Cardiac muscle cell (in vitro differentiated cells and primary cell): ENCODE measurements at places on chromosomes 2 and 18. TPM values are rescaled to one million over a fixed set of nuclear protein-coding genes. Genes with fewer than 3 reads are reported as not detected.

- H3K4me1 ChIP-seq, result no peaks in the 10 kb centered on the region
- DNase-seq, result no peak
- H3K27me3 ChIP-seq, result no peaks in the 10 kb centered on the region
- H3K27ac ChIP-seq, result no peak overlapping the region
- H3K4me3 ChIP-seq, result no peak overlapping the region
- no peaks in the 10 kb centered on the region for H3K36me3 ChIP-seq
Measured at GRCh38 chr2:78775291-78775690, 250.2 kb upstream of the REG3G start.

DNA sequence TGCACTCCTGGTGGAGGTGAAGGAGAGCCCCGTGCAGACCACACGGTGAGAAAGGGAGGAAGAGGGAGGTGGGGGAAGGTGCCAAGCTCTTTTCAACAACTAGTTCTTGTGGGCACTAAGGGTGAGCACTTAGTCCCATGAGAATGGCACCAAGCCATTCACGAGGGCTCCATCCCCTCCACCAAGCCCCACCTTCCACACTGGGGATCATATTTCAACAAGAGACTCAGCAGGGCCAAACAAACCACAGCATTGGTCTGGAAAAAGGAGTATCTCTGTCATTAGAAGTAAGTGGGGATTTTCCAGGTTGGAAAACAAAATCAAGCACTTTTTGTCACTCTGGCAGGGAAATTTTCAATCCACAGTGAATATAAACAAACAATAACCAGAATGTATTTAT lies 38.4 kb downstream of the ZAP70 start:
- H3K4me1 ChIP-seq, result peaks cover 13% of the 10 kb centered on the region
- peaks cover 10% of the 10 kb centered on the region for H3K36me3 ChIP-seq
- peak; percentile 36 for DNase-seq
- peak overlapping the region; percentile 54 for H3K27ac ChIP-seq
- H3K27me3 ChIP-seq, result no peaks in the 10 kb centered on the region
- no peak overlapping the region for H3K4me3 ChIP-seq

- no peaks in the 10 kb centered on the region for H3K36me3 ChIP-seq
- DNase-seq, result peak; percentile 70
- H3K27me3 ChIP-seq, result no peaks in the 10 kb centered on the region
- peaks cover 9% of the 10 kb centered on the region for H3K4me1 ChIP-seq
Measured at GRCh38 chr2:18171191-18172139, 293.0 kb downstream of the KCNS3 start.

TUBA3E gene
- polyA plus RNA-seq, result 0.70 TPM in 1 of 2 replicates, not detected in the other
